Activated gamma-delta T cell treated with Interleukin-2 at 50 U/mL for 16 hours (primary cell): ENCODE measurements at places on chromosomes 6 and 20.
A peak's percentile ranks its signal among the peaks of the same experiment; 100 is the strongest.

- DNase-seq, result no peak
Measured at GRCh38 chr6:27630727-27631608, 158.1 kb upstream of the ZNF184 start.

DNA sequence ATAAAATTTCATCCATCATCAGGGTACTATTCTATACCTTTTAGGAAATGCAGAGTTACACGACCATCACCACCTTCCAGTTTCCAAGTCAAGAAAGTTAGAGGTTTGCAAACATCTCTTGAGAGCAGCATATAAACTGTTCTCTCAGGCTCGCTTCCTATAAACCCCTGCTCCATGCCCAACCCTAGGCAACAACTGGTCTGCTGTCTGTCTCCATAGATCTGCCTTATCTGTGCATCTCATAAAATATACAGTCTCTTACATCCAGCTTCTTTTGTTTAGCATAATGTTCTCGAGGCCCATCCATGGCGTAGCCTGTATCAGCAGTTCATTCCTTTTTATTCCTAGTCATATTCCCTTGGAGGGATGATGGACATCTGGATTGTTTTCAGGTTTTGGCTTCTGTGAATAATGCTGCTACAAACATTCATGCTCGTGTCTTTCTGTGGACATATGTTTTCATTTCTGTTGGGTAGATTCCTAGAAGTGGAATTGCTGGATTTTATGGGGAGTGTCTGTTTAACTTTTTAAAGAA, 6.1 kb downstream of the PTPRT start:
- DNase-seq, result no peak

DNA sequence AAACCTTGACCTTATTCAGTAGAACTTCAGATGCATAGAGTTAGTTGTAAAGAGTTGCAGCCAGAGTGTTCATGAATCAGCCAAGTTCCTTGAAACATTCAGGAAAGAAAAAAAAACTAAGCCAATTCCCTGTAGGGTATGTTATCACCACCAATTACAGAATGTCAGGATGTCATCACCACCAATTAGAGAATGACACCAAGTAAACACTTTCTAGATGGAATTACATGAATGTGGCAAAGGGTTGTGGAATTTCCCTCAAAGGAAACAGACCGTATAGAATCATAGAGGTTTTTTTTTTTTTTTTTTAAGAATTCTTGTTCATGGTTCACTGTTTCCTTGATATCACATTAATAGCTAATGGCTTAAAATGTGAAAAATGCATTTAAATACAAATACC, 472.1 kb upstream of the RNF217 start:
- DNase-seq, result no peak

DNA sequence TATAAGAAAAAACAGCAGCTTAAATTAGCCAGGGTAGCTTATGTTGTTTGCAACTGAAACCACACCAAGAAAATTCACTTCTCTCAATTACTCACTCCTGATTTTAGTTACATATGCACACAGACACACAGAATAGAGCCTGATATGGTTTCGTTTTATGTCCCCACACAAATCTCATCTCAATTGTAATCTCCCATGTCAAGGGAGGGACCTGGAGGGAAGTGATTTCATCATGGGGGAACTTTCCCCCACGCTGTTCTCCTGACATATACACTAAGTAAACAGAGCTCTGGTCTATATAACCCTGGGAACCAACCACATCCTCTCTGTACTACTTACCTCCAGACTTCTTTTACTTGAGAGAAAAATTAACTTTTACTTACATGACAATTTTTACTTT, 9.8 kb downstream of the OR12D1 start:
- DNase-seq, result no peak

- DNase-seq, result no peak
Measured at GRCh38 chr6:85278466-85279035, 171.3 kb upstream of the NT5E start.

DNA sequence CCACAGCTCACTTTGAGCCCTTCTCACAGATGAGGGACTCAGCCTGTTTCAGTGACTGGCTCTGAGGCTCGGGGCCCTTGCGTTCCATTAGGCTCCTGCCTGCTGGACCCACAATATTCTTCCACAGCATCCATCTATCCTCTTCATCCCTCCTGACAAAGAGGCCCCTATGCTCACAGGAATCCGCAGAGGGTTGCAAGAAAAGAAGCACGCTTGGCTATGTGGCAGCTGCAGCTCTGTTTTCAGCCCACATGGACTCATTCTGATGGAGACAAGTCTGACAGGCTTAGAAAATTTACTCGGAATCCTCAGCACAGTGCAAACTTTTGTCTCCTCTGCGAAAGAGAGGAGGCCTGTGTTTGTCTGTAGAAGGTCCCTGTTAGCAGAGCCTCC, 207.5 kb downstream of the SYNDIG1 start:
- DNase-seq, result no peak

GRCh38 chr6:44667668-44668390, 280.3 kb downstream of the CDC5L start:
- DNase-seq, result peak; percentile 28

DNA sequence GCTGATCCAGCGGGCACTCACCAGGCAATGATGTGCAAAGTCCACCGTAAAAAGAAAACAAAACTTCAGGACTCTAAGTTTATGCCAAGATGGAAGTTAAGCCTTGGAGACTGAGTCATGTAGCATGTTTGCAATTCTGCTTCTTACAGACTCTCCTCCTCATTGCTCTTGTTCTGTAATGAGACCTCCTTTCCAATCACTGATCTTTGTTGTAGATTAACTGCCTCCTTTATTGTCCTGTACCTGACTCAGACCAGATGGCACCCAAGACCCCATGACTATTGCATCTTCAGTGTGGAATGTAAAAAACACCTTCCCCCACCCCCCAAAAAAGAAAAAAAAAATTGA, 11.2 kb downstream of the NEU1 start:
- no peak for DNase-seq

DNA sequence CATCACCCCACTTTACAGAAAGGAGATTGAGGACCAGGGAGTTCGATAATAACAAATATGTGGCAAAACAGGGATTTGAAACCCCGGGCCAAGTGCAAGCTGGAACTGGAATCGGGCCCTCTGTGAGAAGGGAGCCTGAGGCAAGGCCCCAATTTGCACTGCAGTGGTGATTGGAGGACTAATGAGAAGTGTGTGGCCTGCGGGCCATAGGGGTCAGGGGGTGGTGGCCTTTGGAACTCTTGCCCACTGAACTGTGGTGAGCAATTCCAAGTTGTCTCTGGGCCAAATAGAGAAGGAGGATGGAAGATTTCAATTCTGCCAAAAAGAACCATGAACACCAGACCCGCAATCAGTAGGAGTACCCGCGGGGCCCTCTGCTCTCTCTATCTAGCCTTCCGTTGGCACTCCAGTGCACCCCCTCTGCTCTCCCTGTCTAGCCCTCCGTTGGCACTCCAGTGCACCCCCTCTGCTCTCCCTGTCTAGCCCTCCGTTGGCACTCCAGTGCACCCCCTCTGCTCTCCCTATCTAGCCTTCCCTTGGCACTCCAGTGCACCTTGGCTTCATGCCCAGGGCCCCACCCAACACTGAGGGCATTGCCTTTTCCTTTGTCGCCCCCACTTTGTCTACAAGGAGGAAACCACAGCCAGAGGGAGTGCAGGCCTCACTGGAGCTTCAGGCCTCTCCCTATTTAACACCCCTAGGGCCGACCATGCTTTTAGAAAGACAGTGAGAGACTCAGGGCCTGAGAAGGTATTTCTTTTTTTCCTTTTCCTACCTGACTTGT, 6.0 kb upstream of the PTPRA start:
- no peak for DNase-seq

GRCh38 chr6:23003671-23004467, 434.5 kb downstream of the HDGFL1 start:
- no peak for DNase-seq

- no peak for DNase-seq
Measured at GRCh38 chr6:138535728-138536455, 36.6 kb upstream of the NHSL1 start.

DNA sequence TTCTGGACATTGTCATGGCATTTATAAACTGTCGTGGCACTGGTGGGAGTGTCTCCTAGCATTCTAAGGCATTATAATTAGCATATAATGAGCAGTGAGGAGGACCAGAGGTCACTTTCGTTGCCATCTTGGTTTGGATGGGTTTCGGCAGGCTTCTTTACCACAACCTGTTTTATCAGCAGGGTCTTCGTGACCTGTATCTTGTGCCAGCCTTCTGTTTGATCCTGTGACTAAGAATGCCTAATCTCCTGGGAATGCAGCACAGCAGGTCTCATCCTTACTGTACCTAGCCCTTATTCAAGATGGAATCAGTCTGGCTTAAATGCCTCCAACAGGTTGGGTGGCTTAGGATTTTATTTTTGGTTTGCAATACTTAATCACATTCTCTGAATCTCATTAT, 142.7 kb upstream of the GGTLC1 start:
- no peak for DNase-seq
